ENCODE measurements at places on chromosomes 1 and 21.
A peak's percentile ranks its signal among the peaks of the same experiment; 100 is the strongest.

DNA sequence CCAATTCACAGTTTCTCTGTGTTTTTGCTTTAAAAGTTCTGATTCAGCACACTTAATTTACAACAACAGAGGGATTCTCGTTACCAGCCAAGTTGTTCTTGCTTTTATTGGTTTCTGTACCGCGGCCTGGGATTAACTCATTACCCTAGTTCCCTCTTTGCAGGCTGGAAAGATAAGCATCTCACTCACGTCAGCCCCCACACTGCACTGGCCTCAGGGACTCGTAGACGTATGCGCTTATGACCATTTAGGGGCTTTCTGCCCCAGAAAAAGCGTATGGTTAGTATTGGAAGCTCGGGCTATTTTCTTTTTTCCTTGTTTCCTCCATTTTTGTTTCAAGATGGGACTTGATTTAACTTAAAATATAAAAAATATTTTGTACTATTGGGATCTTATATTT, 76.0 kb downstream of the POFUT2 start:
- H3K4me3 ChIP-seq: no peak overlapping the region
- no peak for DNase-seq
- no peak overlapping the region for H3K27ac ChIP-seq
- no peaks in the 10 kb centered on the region for H3K36me3 ChIP-seq

DNA sequence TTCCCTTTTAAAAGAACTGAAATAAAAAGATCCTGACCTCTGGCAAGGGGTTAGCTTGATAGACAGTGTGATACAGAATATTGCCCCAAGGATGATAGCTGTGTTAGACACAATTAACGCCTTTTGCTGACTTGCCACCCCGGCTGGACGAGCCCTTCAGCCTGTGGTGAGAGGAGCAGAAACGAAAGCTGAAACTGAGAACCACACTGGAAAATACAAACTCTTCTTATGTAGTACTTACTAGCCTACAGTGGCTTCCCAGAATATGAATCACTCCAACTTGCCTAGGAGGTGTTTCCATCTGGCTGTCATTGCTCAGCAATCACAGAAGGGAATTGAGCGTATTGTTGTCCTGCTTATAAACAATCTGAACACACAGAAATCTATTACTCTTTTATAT, 22.9 kb downstream of the SAMSN1 start:
- H3K27me3 ChIP-seq: no peaks in the 10 kb centered on the region
- no peak overlapping the region for H3K4me3 ChIP-seq
- DNase-seq: no peak

DNA sequence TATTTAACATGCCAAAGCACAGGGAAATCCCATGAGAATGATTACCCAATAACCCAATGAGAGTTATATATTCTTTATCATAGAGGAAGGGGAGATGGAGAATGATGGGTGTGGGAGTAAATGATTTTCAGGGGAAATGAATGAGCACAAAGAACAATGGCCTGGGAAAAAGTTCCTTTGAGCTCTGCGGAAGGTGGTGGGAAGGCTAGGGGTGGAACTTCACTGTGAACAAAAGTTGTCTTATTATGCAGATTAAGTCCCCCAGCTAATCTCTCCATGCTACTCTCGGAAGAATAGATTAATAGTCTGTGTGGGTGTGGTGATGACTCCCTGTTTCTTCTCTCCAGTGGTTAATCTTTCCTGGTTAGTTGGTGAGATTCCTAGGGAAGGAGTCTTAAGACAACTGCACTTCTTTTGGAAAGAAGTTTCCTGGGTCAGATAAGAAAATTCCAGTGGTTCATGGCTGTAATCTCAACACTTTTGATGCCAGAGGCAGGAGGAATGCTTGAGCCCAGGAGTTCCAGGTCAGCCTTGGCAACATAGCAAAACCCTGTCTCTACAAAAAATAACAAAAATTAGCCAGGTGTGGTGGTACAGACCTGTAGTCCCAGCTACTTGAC, 71.6 kb downstream of the DNTTIP2 start:
- H3K4me1 ChIP-seq: peaks cover 6% of the 10 kb centered on the region
- DNase-seq: no peak
- no peak overlapping the region for H3K4me3 ChIP-seq
- H3K27me3 ChIP-seq: no peaks in the 10 kb centered on the region
- no peaks in the 10 kb centered on the region for H3K36me3 ChIP-seq

DNA sequence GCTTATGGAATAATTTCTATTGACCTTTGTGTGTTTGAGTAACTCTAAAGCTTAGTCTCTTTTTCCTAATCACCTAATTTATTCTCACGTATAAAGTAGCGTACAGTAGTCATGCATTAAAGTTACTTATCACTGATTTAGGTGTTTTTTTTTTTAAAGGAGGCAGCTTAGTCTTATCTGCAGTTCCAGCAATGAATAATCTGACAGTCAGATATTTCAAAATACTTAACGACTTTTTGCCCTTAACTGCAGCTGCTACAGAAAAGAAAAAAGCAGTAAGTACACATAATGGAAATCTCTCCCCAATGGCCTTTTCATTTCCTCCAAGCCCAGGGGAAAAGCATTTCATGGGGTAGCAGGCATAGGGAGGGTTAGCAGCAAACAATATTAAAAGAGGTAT, 54.6 kb downstream of the SLC35F3 start:
- H3K27me3 ChIP-seq: no peaks in the 10 kb centered on the region
- H3K36me3 ChIP-seq: no peaks in the 10 kb centered on the region
- no peaks in the 10 kb centered on the region for H3K4me1 ChIP-seq
- no peak overlapping the region for H3K27ac ChIP-seq

- no peak overlapping the region for H3K27ac ChIP-seq
- H3K4me3 ChIP-seq: no peak overlapping the region
- H3K4me1 ChIP-seq: no peaks in the 10 kb centered on the region
- no peaks in the 10 kb centered on the region for H3K36me3 ChIP-seq
- DNase-seq: no peak
These were observed 15.8 kb downstream of the RGS8 start for GRCh38 chr1:182668521-182669054.

- H3K36me3 ChIP-seq: no peaks in the 10 kb centered on the region
- DNase-seq: peak; percentile 54
- peaks cover 46% of the 10 kb centered on the region for H3K27me3 ChIP-seq
- peaks cover 3% of the 10 kb centered on the region for H3K4me1 ChIP-seq
- no peak overlapping the region for H3K4me3 ChIP-seq
- no peak overlapping the region for H3K27ac ChIP-seq
These were observed 3.7 kb downstream of the KNCN start for GRCh38 chr1:46547481-46548383.

DNA sequence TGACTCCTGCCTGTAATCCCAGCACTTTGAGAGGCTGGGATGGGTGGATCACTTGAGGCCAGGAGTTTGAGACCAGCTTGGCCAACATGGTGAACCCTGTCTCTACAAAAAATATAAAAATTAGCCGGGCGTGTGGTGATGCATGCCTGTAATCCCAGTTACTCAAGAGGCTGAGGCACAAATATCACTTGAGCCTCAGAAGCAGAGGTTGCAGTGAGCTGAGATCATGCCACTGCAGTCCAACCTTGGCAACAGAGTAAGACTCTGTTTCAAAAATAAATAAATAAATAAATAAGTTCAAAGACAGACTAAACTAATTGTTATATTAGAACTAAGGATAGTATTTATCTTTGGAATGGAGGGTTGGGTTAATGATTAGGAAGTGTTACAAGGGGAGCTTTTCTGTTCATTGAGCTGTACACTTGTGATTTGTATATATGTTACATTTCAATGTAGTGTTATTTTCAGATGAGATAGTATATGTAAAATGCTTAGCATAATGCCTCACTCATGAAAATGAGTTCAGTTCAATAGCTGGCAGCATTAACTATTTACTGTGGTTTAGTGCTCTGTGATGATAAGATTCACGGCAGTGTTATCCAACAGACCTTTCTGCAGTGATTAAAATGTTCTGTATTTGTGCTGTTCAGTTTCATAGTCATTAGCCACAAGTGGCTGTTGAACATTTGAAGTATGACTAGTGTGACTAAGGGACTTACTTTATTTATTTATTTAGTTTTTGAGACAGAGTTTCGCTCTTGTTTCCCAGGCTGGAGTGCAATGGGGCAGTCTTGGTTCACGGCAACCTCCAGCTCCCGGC, 47.7 kb downstream of the OSBPL9 start:
- peak overlapping the region; percentile 27 for H3K27ac ChIP-seq
- H3K27me3 ChIP-seq: no peaks in the 10 kb centered on the region
- no peak for DNase-seq
- no peak overlapping the region for H3K4me3 ChIP-seq
- H3K4me1 ChIP-seq: peaks cover 6% of the 10 kb centered on the region
- H3K36me3 ChIP-seq: no peaks in the 10 kb centered on the region

DNA sequence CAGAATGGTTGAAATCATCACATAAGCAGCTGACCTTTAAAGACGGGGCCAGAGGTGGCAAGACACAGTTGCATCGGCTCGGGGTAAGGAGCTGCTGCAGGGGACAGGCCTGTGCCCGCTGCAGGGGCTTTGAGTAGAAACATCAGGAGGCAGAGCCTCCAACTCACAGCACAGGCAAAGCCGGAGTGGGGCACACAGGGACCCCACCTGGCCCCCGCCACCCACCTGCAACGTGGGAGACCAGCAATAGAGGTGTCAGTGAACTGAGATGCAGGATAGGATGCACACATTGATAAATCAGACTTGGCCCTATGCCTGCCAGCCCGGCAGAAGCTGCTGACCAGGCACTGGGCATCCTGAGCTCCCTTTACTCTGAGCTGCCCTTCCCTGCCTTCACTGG, 257.2 kb downstream of the NPHP4 start:
- no peaks in the 10 kb centered on the region for H3K4me1 ChIP-seq
- no peak overlapping the region for H3K4me3 ChIP-seq
- no peaks in the 10 kb centered on the region for H3K27me3 ChIP-seq
- no peaks in the 10 kb centered on the region for H3K36me3 ChIP-seq
- DNase-seq: no peak
- no peak overlapping the region for H3K27ac ChIP-seq

- no peak for DNase-seq
- no peaks in the 10 kb centered on the region for H3K27me3 ChIP-seq
- no peaks in the 10 kb centered on the region for H3K36me3 ChIP-seq
- H3K4me3 ChIP-seq: no peak overlapping the region
- no peak overlapping the region for H3K27ac ChIP-seq
These were observed 222.5 kb downstream of the RPS6KC1 start for GRCh38 chr1:213273546-213273945.

DNA sequence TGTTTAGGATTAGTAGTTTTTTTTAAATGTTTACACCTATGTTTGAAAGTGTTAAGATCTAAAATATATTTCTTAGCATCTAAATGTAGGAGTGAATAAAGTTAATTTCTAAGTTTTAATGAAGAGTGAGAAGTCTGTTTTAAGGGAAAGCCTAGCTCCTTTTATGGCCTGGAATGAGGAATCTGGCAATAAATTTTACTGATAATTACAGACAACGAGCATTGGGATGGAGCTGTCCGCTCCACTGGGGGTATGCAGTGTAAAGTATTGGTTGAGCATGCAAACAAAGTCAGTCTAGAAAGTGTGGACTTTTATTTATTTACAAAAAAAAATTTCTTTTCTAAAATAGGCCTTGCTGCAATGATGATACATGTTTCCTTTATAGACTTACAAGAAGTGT, 19.0 kb downstream of the CLIC6 start:
- DNase-seq: no peak
- no peak overlapping the region for H3K4me3 ChIP-seq
- peaks cover 10% of the 10 kb centered on the region for H3K4me1 ChIP-seq
- H3K27me3 ChIP-seq: no peaks in the 10 kb centered on the region
- peak overlapping the region; percentile 13 for H3K27ac ChIP-seq

GRCh38 chr1:6113745-6114144, 66.4 kb downstream of the CHD5 start:
- DNase-seq: no peak
- no peaks in the 10 kb centered on the region for H3K36me3 ChIP-seq
- no peak overlapping the region for H3K27ac ChIP-seq
- H3K4me3 ChIP-seq: no peak overlapping the region
- peaks cover 3% of the 10 kb centered on the region for H3K27me3 ChIP-seq

DNA sequence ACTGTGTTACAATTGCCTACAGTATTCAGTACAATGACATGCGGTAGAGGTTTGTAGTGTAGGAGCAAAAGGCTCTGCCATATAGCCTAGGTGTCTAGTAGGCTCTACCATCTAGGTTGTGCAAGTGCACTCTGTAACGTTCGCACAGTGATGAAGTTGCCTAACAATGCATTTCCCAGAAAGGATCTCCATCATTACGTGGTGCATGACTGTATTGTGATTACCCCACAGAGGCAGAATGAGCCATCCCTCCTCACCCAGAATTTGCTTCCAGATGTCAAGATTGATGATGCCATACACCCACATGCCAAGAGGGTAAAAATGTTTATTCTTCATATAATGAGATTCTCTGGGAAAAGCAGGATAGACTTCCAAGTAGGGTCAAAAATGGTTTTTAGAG, 199.3 kb upstream of the CTTNBP2NL start:
- H3K36me3 ChIP-seq: no peaks in the 10 kb centered on the region
- no peak overlapping the region for H3K27ac ChIP-seq
- no peaks in the 10 kb centered on the region for H3K4me1 ChIP-seq
- H3K4me3 ChIP-seq: no peak overlapping the region

GRCh38 chr1:3461934-3462275, 7.4 kb downstream of the ARHGEF16 start:
- no peaks in the 10 kb centered on the region for H3K36me3 ChIP-seq
- peaks cover 42% of the 10 kb centered on the region for H3K4me1 ChIP-seq
- no peak overlapping the region for H3K27ac ChIP-seq
- H3K4me3 ChIP-seq: no peak overlapping the region
- DNase-seq: no peak

DNA sequence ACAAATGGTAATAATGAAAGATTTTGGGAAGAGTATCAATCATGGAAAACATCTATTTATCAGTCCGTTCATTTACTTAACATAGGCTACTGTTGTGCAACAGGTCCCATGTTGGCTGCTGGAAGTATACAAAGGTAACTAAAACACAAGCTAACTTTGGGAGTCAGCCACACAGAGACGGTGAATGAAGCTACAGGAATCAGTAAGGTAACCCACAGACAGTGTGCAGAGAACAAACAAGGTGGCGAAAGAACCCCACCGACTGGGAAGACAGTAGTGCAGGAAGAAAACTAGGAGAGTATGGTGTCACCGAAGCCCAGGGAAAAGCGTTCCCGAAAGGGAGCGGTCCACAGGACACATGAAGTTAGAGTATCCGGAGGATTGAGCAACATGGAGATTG, 342.3 kb downstream of the SMYD3 start:
- no peak overlapping the region for H3K4me3 ChIP-seq
- H3K4me1 ChIP-seq: peaks cover 8% of the 10 kb centered on the region
- H3K36me3 ChIP-seq: no peaks in the 10 kb centered on the region
- H3K27me3 ChIP-seq: no peaks in the 10 kb centered on the region
- H3K27ac ChIP-seq: no peak overlapping the region

DNA sequence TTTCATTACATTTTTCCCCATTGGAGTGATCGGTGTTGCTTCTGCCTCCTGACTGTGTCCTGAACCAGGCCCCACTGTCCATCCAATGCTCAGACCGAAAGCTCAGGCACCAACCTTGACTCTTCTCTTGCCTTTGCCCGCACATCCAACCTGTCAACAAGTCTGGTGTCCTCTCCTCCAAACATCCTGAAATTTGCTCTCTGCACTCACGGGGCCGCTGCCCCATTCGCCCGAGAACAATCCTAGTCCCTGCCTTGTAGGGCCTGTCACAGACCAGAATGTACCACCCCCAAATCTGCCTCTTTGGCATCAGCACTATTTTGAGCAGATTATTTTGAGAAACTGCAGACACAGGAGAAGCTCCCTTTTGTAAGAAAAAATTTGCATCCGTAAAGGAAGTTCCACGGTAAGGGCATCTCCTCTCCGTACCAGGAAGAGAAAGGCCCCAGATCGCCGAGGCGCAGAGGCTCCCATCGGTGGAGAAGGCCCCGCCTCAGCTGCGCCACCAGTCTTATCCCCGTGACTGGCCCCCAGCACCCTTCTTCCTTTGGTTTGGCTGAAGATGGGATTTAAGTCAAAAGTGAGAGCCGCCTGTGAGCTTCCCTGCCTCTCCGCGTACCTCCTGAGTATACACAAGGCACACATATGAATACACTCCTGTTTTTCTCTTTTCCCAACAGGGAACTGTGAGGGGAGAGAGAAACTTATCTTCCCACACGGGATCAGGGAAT, 7.1 kb downstream of the MORN1 start:
- no peaks in the 10 kb centered on the region for H3K27me3 ChIP-seq
- no peaks in the 10 kb centered on the region for H3K36me3 ChIP-seq
- no peak for DNase-seq
- no peak overlapping the region for H3K27ac ChIP-seq
